ENCODE measurements at places on chromosomes 7 and 10. TPM values are rescaled to one million over a fixed set of nuclear protein-coding genes. Genes with fewer than 3 reads are reported as not detected.
A peak's percentile ranks its signal among the peaks of the same experiment; 100 is the strongest.

DNA sequence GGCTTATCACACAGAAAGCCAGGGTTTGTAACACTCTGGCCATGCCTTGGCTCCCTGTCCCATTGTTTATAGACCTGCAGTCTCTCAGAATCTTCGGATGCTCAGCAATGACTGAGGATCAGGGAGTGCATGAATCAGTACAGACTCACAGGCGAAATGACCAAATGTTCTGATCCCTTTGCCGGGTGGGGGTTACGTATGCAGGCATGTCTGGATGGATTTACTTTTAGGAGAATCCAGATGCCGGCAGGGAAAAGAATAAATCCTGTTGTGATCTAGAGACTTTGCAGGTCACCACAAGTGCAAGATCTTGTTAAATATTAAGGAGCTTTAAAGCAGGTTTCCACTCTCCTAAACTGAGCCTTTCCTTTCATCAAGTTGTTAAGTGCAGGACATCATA lies 149.5 kb downstream of the SFMBT2 start:
- H3K4me1 ChIP-seq: peaks cover 32% of the 10 kb centered on the region
- no peaks in the 10 kb centered on the region for H3K27me3 ChIP-seq
- H3K4me3 ChIP-seq: no peak overlapping the region

GRCh38 chr7:3998060-3998459 lies 684.0 kb upstream of the FOXK1 start:
- no peaks in the 10 kb centered on the region for H3K36me3 ChIP-seq
- H3K27ac ChIP-seq: no peak overlapping the region
- H3K4me1 ChIP-seq: no peaks in the 10 kb centered on the region
- H3K4me3 ChIP-seq: no peak overlapping the region

- no peak overlapping the region for H3K4me3 ChIP-seq
- no peaks in the 10 kb centered on the region for H3K27me3 ChIP-seq
- DNase-seq: no peak
Observed at GRCh38 chr7:10221084-10221483, 752.6 kb upstream of the PHF14 start.

DNA sequence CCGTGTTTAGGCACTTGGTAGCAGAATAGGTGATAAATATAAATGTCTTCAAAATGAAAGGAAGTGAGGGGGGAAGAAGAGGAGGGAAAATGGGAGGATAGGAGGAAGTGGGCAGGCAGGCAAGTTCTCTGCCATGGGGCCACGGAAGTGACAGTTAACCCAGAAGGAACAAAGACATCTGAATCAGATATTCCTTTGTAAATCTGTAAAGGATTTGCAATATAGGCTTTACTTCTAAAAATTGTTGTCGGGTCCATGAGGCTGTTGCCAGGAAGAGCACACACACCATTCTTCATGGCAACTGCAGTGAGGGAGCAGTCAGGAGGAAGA lies 23.7 kb upstream of the RASSF4 start:
- H3K27ac ChIP-seq: no peak overlapping the region
- no peak for DNase-seq
- H3K36me3 ChIP-seq: no peaks in the 10 kb centered on the region
- no peak overlapping the region for H3K4me3 ChIP-seq
- no peaks in the 10 kb centered on the region for H3K4me1 ChIP-seq

- H3K27me3 ChIP-seq: no peaks in the 10 kb centered on the region
- H3K4me3 ChIP-seq: no peak overlapping the region
- H3K36me3 ChIP-seq: no peaks in the 10 kb centered on the region
- DNase-seq: no peak
Observed at GRCh38 chr7:89091550-89091949, 296.0 kb upstream of the TEX47 start.

WASHC2C gene
- total RNA-seq: 22.5 TPM

TEX36 gene
- total RNA-seq: not detected

- no peaks in the 10 kb centered on the region for H3K27me3 ChIP-seq
- no peak overlapping the region for H3K4me3 ChIP-seq
- no peak overlapping the region for H3K27ac ChIP-seq
- peaks cover 3% of the 10 kb centered on the region for H3K4me1 ChIP-seq
Observed at GRCh38 chr10:132562177-132562915, 24.8 kb downstream of the INPP5A start.

- no peaks in the 10 kb centered on the region for H3K36me3 ChIP-seq
- peaks cover 20% of the 10 kb centered on the region for H3K4me1 ChIP-seq
- peak; percentile 68 for DNase-seq
- H3K27me3 ChIP-seq: no peaks in the 10 kb centered on the region
Observed at GRCh38 chr10:21754410-21755011, 220.5 kb downstream of the MLLT10 start.

DNA sequence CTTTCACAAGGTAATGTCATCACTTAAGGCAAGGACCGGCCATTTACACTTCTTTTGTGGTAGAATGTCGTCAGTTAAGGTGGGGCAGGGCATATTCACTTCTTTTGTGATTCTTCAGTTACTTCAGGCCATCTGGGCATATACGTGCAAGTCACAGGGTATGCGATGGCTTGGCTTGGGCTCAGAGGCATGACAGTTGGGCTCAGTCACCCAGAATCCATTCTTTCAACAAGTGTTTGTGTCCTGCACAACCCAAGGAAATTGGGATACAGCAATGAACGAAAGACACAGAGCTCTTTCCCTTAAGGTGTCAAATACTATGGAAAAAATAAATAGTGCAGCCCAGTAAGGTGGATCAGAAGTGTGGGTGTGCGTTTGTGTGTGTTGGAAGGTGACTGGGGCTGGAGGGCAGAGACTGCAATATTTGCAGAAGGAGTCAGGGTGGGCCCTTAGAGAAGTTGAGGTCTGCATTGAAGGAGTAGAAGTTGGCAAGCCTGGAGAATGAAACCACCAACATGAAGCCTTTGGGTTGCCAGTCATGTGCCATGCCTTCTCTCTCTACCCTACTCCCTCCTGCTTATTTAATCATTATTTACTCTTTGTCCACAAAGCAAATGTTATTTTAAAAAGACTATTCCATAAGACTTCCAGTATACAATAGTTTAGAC lies 222.8 kb upstream of the PRKCQ start:
- no peak overlapping the region for H3K4me3 ChIP-seq
- H3K4me1 ChIP-seq: no peaks in the 10 kb centered on the region
- H3K27ac ChIP-seq: no peak overlapping the region

- H3K27me3 ChIP-seq: no peaks in the 10 kb centered on the region
- peak; percentile 10 for DNase-seq
- no peaks in the 10 kb centered on the region for H3K36me3 ChIP-seq
- no peak overlapping the region for H3K4me3 ChIP-seq
- peaks cover 11% of the 10 kb centered on the region for H3K4me1 ChIP-seq
Observed at GRCh38 chr10:98790817-98791216, 344.1 kb upstream of the HPS1 start.

DNA sequence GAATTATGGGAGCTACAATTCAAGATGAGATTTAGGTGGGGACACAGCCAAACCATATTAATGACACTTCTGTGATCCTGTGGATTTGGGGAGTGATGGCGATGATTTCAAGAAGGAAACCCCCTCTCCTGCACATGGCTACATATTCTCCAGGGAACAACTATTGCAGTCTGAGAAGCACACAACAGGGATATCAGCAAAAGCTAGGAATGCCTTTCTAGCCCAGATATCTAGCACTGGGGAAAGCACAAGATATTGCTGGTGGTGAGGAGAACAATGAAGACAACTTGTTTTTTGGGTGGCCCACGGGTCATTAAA lies 24.3 kb downstream of the EPDR1 start:
- H3K27me3 ChIP-seq: no peaks in the 10 kb centered on the region
- peaks cover 39% of the 10 kb centered on the region for H3K4me1 ChIP-seq
- DNase-seq: no peak
- H3K4me3 ChIP-seq: no peak overlapping the region
- no peak overlapping the region for H3K27ac ChIP-seq

DNA sequence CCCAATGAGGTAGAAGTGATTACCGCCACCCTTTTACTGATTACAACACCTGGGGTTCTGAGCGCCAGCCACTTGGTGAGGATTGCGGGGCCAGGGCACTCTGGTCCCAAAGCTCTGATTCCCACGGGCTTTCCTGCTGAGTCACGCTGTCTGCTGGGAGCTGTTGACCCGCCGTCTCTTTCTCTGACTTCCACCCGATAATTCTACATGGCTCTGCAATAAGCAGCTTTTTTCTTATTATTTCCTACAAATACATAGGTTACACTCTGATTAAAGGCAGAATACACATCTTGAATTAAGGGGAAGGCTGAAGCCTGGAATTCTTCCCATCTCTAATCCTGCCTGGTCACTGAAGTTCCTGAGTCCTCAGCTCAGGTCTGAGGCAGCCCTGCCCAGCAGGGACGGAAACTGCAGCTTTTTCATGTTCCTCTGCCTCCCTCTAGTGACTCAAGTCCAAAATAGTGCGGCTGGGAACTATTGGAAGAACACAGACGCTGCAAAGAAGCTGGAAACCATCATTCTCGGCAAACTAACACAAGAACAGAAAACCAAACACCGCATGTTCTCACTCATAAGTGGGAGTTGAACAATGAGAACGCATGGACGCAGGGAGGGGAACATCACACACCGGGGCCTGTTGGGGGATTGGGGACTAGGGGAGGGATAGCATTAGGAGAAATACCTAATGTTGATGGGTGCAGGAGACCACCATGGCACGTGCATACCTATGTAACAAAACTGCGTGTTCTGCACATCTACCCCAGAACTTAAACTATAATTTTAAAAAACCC lies 178.3 kb downstream of the PRKCQ start:
- H3K27me3 ChIP-seq: no peaks in the 10 kb centered on the region
- H3K36me3 ChIP-seq: no peaks in the 10 kb centered on the region
- no peak overlapping the region for H3K27ac ChIP-seq
- peaks cover 8% of the 10 kb centered on the region for H3K4me1 ChIP-seq
- peak; percentile 89 for DNase-seq

- no peaks in the 10 kb centered on the region for H3K27me3 ChIP-seq
- DNase-seq: no peak
- H3K27ac ChIP-seq: no peak overlapping the region
- no peaks in the 10 kb centered on the region for H3K36me3 ChIP-seq
Observed at GRCh38 chr10:104424719-104425118, 71.1 kb downstream of the CFAP58 start.

- H3K27ac ChIP-seq: peak overlapping the region; percentile 56
- no peaks in the 10 kb centered on the region for H3K27me3 ChIP-seq
- no peak overlapping the region for H3K4me3 ChIP-seq
Observed at GRCh38 chr10:68618234-68618633, 58.1 kb downstream of the TET1 start.

GRCh38 chr7:147376192-147376591 lies 1214.4 kb upstream of the C7orf33 start:
- no peak overlapping the region for H3K4me3 ChIP-seq
- no peaks in the 10 kb centered on the region for H3K36me3 ChIP-seq
- H3K4me1 ChIP-seq: no peaks in the 10 kb centered on the region
- no peaks in the 10 kb centered on the region for H3K27me3 ChIP-seq
- DNase-seq: no peak

DNA sequence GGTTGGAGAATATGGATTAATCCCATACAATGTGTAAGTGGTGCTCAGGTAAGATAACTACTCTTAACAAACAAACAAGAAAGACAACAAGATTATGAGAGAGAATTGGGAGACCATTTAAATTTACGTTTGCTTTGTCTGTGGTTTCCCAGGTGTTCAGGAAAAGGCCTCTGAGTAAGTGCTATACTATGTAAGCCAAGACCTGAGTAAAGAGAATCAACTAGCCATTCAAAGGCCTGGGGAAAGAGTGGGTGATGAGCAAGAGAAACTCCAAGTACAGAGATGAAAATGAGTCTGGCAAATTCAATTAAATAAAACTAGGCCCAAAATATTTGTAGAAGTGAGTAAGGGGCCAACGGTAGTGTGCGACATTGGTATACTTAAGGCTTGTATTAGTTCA lies 9.9 kb downstream of the CSTF2T start:
- no peak for DNase-seq
- H3K27me3 ChIP-seq: no peaks in the 10 kb centered on the region
- H3K36me3 ChIP-seq: no peaks in the 10 kb centered on the region
- no peaks in the 10 kb centered on the region for H3K4me1 ChIP-seq
- H3K4me3 ChIP-seq: no peak overlapping the region
- H3K27ac ChIP-seq: no peak overlapping the region

- H3K4me3 ChIP-seq: no peak overlapping the region
- no peaks in the 10 kb centered on the region for H3K36me3 ChIP-seq
- H3K27me3 ChIP-seq: no peaks in the 10 kb centered on the region
- H3K4me1 ChIP-seq: no peaks in the 10 kb centered on the region
- no peak overlapping the region for H3K27ac ChIP-seq
Observed at GRCh38 chr10:17528306-17528862, 74.0 kb upstream of the ST8SIA6 start.

DNA sequence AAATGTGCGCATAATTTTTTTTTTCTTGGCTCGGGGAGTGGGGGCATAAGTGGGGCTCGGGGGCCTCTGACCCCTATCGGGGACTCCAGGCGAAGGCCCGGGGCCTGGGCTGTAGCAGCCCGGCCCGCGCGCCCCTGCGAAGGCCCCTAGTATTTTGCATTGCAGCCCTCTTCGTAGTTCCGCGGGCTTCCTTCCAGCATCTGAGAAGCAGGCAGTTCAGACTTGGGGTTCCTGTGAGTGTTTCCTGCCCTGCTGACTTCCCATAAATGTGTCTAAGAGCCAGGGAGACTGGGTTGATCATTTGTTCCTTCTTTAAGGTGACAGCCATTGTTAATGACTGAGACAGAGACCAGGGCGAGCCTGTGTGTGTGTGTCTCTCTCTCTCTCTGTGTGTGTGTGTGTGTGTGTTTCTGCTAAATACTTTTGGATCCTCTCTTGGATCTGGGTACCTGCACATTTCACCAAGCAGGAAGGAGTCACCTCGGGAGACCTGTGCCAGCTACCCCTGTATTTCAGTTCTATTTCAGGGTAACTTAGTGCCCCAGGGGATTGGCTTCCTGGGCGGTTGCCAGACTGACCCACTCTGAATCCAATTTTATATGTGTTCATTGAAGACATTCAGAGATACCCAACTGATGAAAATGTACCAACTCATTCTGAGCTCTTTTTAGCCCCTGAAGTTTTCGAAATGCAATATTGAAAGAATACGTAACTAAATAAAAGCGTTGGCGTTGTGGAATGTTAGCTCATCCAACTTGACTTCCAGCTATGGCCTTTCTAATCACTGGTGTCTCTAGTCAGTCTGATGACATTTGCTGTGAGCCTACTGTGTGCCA lies 805 bp downstream of the MSRB2 start:
- DNase-seq: peak; percentile 69
- H3K27me3 ChIP-seq: no peaks in the 10 kb centered on the region
- H3K27ac ChIP-seq: peak overlapping the region; percentile 85
- H3K4me1 ChIP-seq: peaks cover 9% of the 10 kb centered on the region
- peak overlapping the region; percentile 55 for H3K4me3 ChIP-seq
- H3K36me3 ChIP-seq: no peaks in the 10 kb centered on the region

GRCh38 chr7:91657483-91658071 lies 222.9 kb downstream of the MTERF1 start:
- no peak overlapping the region for H3K4me3 ChIP-seq
- peaks cover 13% of the 10 kb centered on the region for H3K4me1 ChIP-seq
- no peaks in the 10 kb centered on the region for H3K27me3 ChIP-seq
- no peaks in the 10 kb centered on the region for H3K36me3 ChIP-seq
- DNase-seq: peak; percentile 55

CCDC7 gene
- total RNA-seq: 2.8 TPM

CNPY4 gene
- total RNA-seq: 16.8 TPM

- H3K36me3 ChIP-seq: no peaks in the 10 kb centered on the region
- peaks cover 28% of the 10 kb centered on the region for H3K4me1 ChIP-seq
- H3K27me3 ChIP-seq: no peaks in the 10 kb centered on the region
Observed at GRCh38 chr7:130421684-130422083, 19.1 kb downstream of the CEP41 start.

GRCh38 chr10:22253580-22253882 lies 35.7 kb upstream of the EBLN1 start:
- no peak for DNase-seq
- H3K4me3 ChIP-seq: peak overlapping the region; percentile 56
- H3K36me3 ChIP-seq: no peaks in the 10 kb centered on the region
- peaks cover 6% of the 10 kb centered on the region for H3K4me1 ChIP-seq
- H3K27ac ChIP-seq: no peak overlapping the region

UCMA gene
- not detected for total RNA-seq

- H3K27ac ChIP-seq: no peak overlapping the region
- H3K4me1 ChIP-seq: no peaks in the 10 kb centered on the region
- no peaks in the 10 kb centered on the region for H3K36me3 ChIP-seq
- peak; percentile 80 for DNase-seq
Observed at GRCh38 chr10:49568235-49568634, 29.3 kb upstream of the ERCC6 start.

Data from cardiac muscle cell (in vitro differentiated cells and primary cell).